K562 (cell line): ENCODE measurements at places on chromosomes 6 and 20. TPM values are rescaled to one million over a fixed set of nuclear protein-coding genes. Genes with fewer than 3 reads are reported as not detected.

ELOVL2 gene
- total RNA-seq, result 0.29 and 0.31 TPM in 2 replicates

PSORS1C2 gene
- total RNA-seq, result not detected in 2 replicates

KIAA1755 gene
- not detected in 2 replicates for total RNA-seq

CCDC170 gene
- total RNA-seq, result not detected in 2 replicates

TTI1 gene
- total RNA-seq, result 44.5 and 45.8 TPM in 2 replicates

MYL9 gene
- 3.2 TPM in 2 replicates for total RNA-seq

SPDEF gene
- 0.11 and 0.16 TPM in 2 replicates for total RNA-seq

GRCh38 chr6:111772381-111772780 is 100.9 kb downstream of the FYN start:
- no peak overlapping the region for H3K4me3 ChIP-seq
- no peaks in the 10 kb centered on the region for H3K36me3 ChIP-seq
- H3K27ac ChIP-seq, result no peak overlapping the region
- no peak for DNase-seq
- peaks cover 3% of the 10 kb centered on the region; the same call in 1 of the 3 replicates for H3K4me1 ChIP-seq

GRCh38 chr6:157381631-157382621 is 936 bp downstream of the ZDHHC14 start:
- peaks cover 9% of the 10 kb centered on the region; the same call in 1 of the 3 replicates for H3K36me3 ChIP-seq
- peak overlapping the region; percentile 75 for H3K27ac ChIP-seq
- H3K4me1 ChIP-seq, result peaks cover 38% of the 10 kb centered on the region; the same call in 2 of the 3 replicates
- peak overlapping the region; percentile 77 for H3K4me3 ChIP-seq

- no peak for DNase-seq
- peaks cover 34% of the 10 kb centered on the region for H3K27me3 ChIP-seq
- H3K36me3 ChIP-seq, result no peaks in the 10 kb centered on the region
- no peak overlapping the region for H3K4me3 ChIP-seq
Measured at GRCh38 chr6:968791-969190, 275.9 kb upstream of the EXOC2 start.

GRCh38 chr6:5950361-5950785 is 56.4 kb downstream of the NRN1 start:
- peak; percentile 47 for DNase-seq
- no peaks in the 10 kb centered on the region for H3K27me3 ChIP-seq
- H3K4me3 ChIP-seq, result no peak overlapping the region
- H3K27ac ChIP-seq, result no peak overlapping the region

DNA sequence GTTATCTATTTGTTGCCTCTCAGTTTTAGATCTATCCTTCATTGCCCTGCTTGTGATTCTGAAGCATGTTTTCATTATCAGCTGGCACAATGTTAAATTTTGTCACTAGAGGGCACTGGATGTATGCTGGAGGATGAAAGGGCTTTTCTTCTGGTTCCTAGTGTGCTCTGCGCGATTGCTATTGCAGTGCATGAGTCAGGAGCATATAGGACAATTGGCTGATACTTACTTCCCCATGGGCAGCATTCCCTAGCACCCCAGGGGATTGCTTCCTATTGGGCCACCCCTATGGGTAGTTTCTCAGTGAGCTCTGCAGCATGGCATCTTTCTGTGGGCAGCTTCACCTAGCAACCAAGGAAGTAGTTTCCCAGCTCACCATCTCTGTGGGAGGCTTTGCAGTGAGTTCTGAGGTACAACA is 280.3 kb upstream of the SYNCRIP start:
- peak; percentile 36 for DNase-seq
- no peaks in the 10 kb centered on the region for H3K27me3 ChIP-seq
- no peaks in the 10 kb centered on the region for H3K36me3 ChIP-seq
- H3K4me1 ChIP-seq, result no peaks in the 10 kb centered on the region

DNA sequence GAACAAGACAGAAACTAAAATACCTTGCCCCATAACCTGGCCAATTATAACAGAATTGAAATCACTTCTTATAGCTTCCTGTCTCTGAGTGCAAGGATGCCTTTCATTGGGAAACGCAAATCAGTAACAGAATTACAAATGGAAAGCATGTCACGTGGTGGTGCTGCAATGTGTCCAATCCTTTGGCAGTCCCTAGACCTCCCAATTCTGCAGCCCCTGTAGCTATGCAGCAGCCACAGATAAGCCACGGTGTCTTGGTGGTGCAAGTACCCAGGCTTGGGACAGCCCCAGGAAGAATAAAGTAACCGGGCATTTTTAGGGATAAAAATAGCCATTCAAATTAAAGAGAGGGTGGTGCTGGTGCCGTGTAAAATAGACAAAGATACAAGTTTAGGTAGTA is 134.6 kb upstream of the CCN2 start:
- no peak overlapping the region for H3K4me3 ChIP-seq
- H3K27me3 ChIP-seq, result no peaks in the 10 kb centered on the region
- no peaks in the 10 kb centered on the region for H3K4me1 ChIP-seq
- H3K36me3 ChIP-seq, result no peaks in the 10 kb centered on the region

DNA sequence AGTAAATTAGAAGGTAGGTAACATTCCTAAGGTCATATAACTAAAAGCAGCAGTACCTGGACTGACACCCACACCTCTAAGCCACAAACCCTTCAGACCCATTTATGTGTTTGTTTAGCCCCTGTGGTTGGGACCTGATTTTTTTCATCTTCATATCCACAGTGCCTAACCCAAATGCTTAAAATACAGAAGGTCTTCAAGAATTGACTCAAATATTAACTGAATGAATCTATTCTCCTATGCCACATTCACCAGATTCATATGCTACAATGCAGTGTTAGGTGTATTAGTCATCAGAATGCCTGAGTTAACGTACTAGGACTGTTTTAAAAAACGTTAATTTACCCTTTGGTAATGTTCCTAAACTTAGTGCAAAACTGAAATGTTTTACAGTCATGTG is 124.8 kb downstream of the AHI1 start:
- H3K27ac ChIP-seq, result no peak overlapping the region
- H3K4me1 ChIP-seq, result no peaks in the 10 kb centered on the region
- no peak for DNase-seq
- H3K27me3 ChIP-seq, result no peaks in the 10 kb centered on the region
- H3K36me3 ChIP-seq, result 0 out of 3 replicates have a peak, but pooled peaks cover 4% of the 10 kb centered on the region

DNA sequence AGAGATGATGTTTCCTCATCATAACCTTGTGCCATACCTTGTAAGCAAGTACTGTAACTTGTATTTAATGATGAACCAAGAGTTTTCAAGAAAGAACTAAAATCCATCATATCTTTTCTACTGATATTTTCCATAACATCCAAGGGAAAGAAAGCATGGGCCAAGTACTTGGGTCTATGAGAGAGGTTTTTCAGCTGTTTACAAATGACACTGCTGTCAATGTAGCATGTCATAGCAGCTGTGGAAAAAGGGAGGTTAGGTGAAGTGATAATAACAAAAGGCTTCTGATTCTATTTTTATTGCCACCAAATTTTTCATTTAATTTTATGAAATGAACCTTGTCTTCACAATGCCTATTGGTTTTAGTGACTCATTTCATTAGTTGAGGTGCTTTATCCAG is 482.3 kb downstream of the LMBRD1 start:
- no peaks in the 10 kb centered on the region for H3K36me3 ChIP-seq
- H3K27me3 ChIP-seq, result no peaks in the 10 kb centered on the region
- H3K4me1 ChIP-seq, result no peaks in the 10 kb centered on the region
- no peak for DNase-seq
- H3K4me3 ChIP-seq, result no peak overlapping the region
- H3K27ac ChIP-seq, result no peak overlapping the region

DNA sequence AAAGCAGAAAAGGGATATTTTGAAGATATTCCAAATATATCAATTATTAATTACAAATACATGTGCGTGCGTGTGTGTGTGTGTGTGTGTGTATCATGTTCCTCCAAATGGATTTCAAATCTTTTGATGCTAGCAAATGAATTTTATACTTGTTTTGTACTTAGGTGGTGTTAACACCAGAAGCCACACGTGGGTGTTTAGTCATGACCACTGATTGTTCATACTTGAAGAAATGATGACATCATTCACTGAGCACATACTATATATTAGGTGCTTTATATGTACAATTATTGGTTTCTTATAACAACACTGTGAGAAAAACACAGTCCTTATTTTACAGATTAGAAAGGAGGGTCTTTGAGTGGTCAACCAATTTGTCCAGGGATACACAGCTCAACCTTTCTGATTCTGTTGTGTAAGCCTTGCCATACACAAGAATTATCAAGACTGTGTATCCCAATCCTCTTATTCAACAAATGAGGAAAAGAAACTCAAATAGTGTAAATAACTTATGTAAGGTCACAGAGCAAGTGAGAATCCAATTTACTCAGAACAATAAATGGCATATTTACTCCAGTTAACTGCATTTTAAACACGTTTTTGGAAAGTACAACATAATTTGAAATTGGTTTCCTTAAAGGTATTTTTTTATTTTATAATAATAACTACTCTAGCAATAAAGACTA is 88.5 kb downstream of the BCAS1 start:
- no peaks in the 10 kb centered on the region for H3K4me1 ChIP-seq
- DNase-seq, result no peak
- H3K27ac ChIP-seq, result no peak overlapping the region
- H3K4me3 ChIP-seq, result no peak overlapping the region
- H3K27me3 ChIP-seq, result peaks cover 13% of the 10 kb centered on the region; the same call in 1 of the 2 replicates
- H3K36me3 ChIP-seq, result no peaks in the 10 kb centered on the region

DNA sequence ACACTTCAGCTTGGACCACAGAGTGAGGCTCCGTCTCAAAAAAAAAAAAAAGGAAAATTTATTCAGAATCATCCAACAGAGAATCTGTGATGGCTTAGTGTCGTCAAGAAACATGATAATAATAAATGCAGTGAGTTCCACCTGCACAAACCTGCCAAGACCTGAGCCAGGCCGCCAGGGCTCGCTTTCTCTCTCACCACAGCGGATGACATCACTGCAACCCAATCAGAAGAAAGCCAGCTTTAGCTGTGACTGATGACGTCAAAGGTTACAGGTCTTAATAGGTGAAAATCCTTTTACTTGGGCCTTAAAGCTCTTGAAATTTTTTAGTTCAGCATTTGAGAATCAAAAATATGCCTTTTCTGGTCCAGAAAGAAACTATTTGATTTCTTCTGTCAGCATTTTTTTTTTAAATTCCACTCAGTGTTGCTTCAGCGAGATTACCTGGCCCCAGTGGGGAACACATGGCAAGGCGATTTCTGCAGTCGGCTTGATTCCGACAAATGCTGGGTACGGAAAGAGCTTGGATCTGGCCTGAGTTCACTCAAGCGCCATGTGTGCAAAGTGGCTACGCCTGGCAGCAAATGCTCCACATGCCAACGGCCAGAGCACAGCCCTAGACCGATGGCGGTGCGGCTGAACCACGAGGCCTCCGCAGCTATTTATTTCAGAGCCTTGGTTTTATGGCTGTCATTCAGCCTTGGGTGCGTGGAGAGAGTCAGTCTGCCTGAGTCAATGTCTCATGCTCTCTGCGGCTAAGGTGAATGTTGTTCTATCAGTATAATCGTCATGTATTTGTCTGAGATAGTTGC is 105.7 kb upstream of the QKI start:
- H3K4me3 ChIP-seq, result no peak overlapping the region
- H3K36me3 ChIP-seq, result no peaks in the 10 kb centered on the region
- no peaks in the 10 kb centered on the region for H3K4me1 ChIP-seq
- H3K27ac ChIP-seq, result no peak overlapping the region
- H3K27me3 ChIP-seq, result peaks cover 28% of the 10 kb centered on the region

DNA sequence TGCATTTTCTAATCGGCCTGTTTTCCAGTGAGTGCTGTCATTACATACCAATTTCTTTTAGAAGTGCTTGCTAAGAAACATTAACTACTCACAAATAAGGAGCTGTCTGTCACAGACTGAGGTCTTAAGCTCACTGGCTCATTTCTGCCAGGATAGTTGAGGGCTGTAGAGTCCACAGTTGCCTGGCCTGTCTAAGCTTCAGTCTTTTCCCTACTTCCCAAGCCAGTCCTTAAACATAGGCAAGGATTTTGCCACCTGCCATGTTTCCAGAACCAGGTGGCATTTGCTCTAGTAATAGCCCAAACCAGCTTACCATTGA is 84.7 kb downstream of the LINC00237 start:
- no peak overlapping the region for H3K27ac ChIP-seq
- peaks cover 6% of the 10 kb centered on the region; the same call in 1 of the 2 replicates for H3K4me1 ChIP-seq
- H3K36me3 ChIP-seq, result no peaks in the 10 kb centered on the region
- no peak for DNase-seq
- no peak overlapping the region for H3K4me3 ChIP-seq

DNA sequence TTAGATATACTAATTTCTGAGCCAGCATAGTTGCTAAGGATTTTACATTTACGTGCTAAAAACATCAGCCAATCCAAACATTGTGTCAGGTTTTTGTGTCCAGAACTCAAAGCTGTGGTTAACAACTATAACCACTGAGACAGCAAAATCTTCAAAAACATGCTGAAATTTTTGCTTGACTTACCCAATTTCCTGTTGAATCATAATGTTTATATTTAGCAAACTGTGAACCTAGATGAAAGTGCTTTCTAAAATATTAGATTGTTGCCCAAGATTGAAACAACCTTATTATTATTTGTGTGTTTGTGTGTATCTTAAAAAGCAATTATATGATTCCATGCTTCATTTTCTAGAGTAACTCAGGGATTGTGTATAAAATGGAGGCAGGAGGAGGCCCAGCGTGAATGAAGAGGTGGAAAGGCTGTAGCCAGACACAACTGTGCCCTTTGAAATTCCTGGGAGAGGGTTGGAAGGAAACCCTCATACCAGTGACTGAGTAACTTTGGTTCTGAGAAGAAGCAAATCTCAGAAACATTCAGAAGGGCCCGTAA is 48.0 kb downstream of the ARMC2 start:
- H3K4me1 ChIP-seq, result no peaks in the 10 kb centered on the region
- H3K36me3 ChIP-seq, result no peaks in the 10 kb centered on the region
- no peak overlapping the region for H3K27ac ChIP-seq
- H3K27me3 ChIP-seq, result peaks cover 6% of the 10 kb centered on the region; the same call in 1 of the 3 replicates
- H3K4me3 ChIP-seq, result no peak overlapping the region

GRCh38 chr6:20924911-20925543 is 390.8 kb downstream of the CDKAL1 start:
- H3K36me3 ChIP-seq, result no peaks in the 10 kb centered on the region
- no peak overlapping the region for H3K27ac ChIP-seq
- H3K27me3 ChIP-seq, result no peaks in the 10 kb centered on the region
- H3K4me1 ChIP-seq, result no peaks in the 10 kb centered on the region

DNA sequence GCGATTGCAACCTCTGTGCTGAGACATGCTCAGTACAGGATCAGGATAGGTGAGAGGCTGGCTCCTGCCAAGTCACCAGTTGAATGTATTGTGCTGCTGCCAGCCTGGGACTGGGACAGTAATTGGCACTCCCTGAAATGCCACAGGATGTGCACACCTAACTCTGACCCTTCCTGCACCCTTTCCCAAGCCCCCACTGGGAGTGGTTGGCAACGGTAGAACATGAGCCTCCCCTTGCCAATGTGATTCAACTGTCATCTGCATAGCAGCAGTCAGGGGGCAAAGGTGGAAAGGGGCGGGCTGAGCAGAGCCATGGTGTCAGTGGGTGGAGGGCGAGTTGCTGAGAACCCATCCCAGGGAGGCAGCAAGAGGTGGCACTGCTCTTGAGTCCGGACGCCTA is 15.4 kb downstream of the SPINT3 start:
- H3K4me3 ChIP-seq, result no peak overlapping the region
- DNase-seq, result no peak
- no peak overlapping the region for H3K27ac ChIP-seq
- no peaks in the 10 kb centered on the region for H3K4me1 ChIP-seq
- no peaks in the 10 kb centered on the region for H3K36me3 ChIP-seq

GRCh38 chr20:4383961-4384360 is 337.7 kb upstream of the PRND start:
- H3K4me1 ChIP-seq, result no peaks in the 10 kb centered on the region
- no peaks in the 10 kb centered on the region for H3K27me3 ChIP-seq
- H3K4me3 ChIP-seq, result no peak overlapping the region
- DNase-seq, result no peak
